ENCODE measurements at places on chromosomes 2 and 18. TPM values are rescaled to one million over a fixed set of nuclear protein-coding genes. Genes with fewer than 3 reads are reported as not detected.

Gene ONECUT2
- not detected for total RNA-seq

DNA sequence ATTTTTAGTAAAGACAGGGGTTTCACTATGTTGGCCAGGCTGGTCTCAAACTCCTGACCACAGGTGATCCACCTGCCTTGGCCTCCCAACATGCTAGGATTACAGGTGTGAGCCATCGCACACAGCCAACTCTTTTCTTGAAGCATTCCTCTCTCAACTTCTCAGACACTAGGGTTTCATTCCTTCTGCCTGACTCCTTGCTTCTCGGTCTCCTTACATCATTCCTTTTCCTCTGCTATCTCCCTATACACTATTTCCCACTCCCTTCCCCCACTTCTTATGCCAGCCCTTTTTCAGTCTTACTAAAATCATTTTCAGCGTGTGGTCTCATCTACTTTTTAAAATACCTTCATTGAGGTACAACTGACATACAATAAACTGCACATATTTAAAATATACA is 6.1 kb downstream of the SOS1 start:
- H3K4me1 ChIP-seq, result peaks cover 74% of the 10 kb centered on the region
- H3K27ac ChIP-seq, result peak overlapping the region; percentile 13
- H3K4me3 ChIP-seq, result peak overlapping the region; percentile 2
- H3K27me3 ChIP-seq, result no peaks in the 10 kb centered on the region

GRCh38 chr2:197229509-197230443 is 80.8 kb downstream of the ANKRD44 start:
- peaks cover 61% of the 10 kb centered on the region for H3K4me1 ChIP-seq
- H3K27me3 ChIP-seq, result no peaks in the 10 kb centered on the region
- no peak for DNase-seq
- peak overlapping the region; percentile 6 for H3K27ac ChIP-seq

DNA sequence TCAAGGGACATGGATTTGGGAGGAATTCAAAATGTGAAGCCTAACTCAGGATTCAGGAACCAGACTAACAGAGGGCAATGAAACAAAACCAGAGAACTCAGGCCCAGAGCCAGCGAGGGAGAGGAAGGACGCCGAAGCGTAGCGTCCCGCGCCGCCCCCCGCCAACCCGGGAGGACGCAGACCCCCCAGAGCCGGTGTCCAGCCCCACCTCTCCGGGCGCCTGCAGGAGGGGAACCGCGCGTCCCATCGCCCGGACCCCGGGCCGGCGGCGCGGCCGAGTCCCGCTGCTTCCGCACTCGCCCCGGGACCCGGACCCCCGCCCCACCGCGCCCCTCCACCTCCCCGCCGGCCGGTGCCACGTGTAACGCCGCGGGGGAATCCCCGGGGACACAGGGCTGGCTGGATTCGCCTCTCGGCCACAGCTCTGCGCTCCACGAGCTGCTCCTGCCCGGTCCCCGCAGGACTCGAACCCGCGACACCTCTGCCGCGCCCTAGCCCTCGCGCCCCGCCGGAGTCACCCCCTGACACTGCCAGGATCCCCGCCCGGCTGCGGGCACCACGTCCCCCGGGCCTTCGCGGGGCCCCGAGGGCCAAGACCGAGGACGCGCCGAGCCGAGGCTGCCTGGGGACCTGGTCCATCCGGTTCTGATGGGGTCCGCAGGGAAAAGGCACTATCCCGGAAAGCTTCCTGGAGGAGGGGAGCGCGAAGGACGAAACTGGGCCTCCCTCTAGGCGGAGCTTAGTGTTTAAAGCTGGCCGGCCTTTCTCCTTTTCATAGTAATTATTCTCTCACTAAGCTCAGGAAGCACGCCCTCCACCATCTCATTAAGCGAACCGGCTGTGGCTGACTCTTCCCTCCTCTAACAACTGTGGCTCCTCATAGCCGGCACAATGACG is 40.4 kb upstream of the FAM124B start:
- peaks cover 43% of the 10 kb centered on the region for H3K27me3 ChIP-seq
- H3K4me3 ChIP-seq, result peak overlapping the region; percentile 54
- H3K27ac ChIP-seq, result no peak overlapping the region
- H3K36me3 ChIP-seq, result peaks cover 1% of the 10 kb centered on the region
- no peak for DNase-seq

DNA sequence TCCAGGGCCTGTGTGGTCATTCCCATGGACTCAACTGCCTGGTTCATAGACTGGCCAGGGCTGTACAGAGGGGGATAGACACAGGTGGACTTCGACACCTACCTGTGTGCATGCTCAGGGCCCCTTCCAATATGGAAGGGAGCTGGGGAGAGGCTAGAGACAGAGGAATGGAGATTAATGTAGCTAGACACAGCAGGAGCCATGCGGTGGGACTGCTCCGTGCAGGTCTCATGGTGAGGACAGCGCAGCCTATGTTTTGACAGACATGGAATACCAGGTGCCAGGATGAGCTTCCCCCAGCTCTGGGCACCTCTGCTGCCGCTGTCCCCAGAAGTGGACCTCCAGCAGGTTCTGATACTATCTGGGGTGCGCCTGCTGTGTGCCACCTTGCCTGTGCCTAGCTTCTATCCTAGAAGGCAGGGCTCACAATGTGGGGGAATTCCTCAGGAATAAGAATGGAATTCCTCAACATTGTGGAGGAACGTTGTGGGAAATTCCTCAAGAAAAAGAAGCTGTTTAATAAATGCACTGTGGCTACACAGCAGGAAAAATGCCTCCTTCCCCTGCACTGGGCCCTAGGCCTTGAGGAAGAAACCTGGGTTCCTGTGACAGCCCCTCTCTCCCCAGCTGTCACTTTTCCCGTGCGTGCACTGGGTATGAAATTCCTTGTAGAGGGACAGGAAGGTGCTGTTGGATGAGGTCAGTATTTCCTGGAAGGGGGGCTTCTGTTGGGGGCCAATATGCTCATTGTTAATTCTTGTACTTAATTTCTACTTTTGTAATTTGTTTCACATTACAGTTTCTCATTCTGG is 7.3 kb downstream of the IL1R1 start:
- DNase-seq, result no peak
- peaks cover 3% of the 10 kb centered on the region for H3K36me3 ChIP-seq
- peaks cover 4% of the 10 kb centered on the region for H3K4me1 ChIP-seq
- H3K27me3 ChIP-seq, result no peaks in the 10 kb centered on the region
- H3K27ac ChIP-seq, result no peak overlapping the region

- H3K36me3 ChIP-seq, result no peaks in the 10 kb centered on the region
- no peak overlapping the region for H3K27ac ChIP-seq
- no peak for DNase-seq
- no peaks in the 10 kb centered on the region for H3K27me3 ChIP-seq
Observed at GRCh38 chr2:52414561-52415295, 1352.9 kb upstream of the CHAC2 start.

- H3K27me3 ChIP-seq, result no peaks in the 10 kb centered on the region
- no peak overlapping the region for H3K27ac ChIP-seq
- DNase-seq, result no peak
- no peaks in the 10 kb centered on the region for H3K4me1 ChIP-seq
Observed at GRCh38 chr2:40016151-40016885, 237.3 kb upstream of the THUMPD2 start.

DNA sequence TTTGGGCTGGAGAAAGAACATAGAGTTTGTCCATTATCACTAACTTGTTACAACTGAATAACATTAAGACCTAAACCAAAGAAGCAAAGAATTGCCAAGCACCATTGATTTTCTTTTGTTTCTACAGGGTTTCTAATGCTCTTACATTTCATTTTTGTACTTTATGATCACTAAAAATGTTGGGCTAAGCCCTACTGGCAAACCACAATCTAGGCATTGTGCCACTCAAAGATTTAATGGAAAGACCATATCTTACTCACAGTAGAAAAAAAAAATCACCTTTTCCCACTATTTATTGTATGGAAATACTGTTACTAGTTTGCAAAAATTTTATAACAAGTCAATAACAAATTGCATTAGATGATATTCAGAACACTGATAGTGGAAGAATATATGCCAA is 447.4 kb upstream of the PKDCC start:
- H3K36me3 ChIP-seq, result no peaks in the 10 kb centered on the region
- no peaks in the 10 kb centered on the region for H3K27me3 ChIP-seq
- no peak overlapping the region for H3K4me3 ChIP-seq
